ENCODE measurements at places on chromosomes 5 and 9.

GRCh38 chr9:126879288-126879687 is 18.8 kb downstream of the ZBTB34 start:
- no peak for DNase-seq

DNA sequence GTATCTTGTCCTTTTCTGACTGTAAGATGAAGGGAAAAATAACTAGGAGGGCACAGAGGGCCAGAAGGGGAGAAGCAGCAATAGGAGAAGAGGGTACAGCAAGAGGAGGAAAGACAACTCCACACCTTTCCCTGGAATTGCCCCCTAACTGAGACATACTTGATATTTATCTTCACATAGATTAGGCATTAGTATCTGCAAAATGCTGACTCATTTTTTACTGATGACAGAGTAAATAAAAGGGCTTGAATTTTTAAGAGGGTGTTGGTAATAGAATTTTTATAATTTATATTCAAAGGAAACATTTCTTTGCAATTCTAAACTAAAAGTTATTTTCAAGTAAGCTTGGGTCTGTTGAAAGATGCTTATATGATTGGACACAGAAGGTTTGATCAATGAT is 86.8 kb upstream of the PRRC1 start:
- no peak for DNase-seq

GRCh38 chr5:109614301-109614700 is 75.4 kb upstream of the MAN2A1 start:
- DNase-seq = no peak

- DNase-seq = peak; percentile 37
Observed at GRCh38 chr9:112378328-112379176, 1.4 kb upstream of the HSDL2 start.

- no peak for DNase-seq
Observed at GRCh38 chr9:114351932-114352331, 22.3 kb downstream of the ORM2 start.

DNA sequence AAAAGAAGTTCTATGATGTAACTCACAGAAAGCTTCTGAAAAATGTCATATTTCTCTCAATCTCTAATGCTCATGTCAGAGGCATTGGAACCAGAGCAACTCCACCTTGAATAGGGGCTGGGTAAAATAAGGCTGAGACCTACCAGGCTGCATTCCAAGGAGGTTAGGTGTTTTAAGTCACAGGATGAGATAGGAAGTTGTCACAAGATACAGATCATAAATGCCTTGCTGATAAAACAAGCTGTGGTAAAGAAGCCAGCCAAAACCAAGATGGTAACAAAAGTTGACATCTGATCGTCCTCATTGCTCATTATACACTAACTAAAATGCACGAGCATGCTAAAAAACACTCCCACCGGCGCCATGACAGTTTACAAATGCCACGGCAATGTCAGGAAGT is 411.1 kb upstream of the GRIA1 start:
- no peak for DNase-seq

- no peak for DNase-seq
Observed at GRCh38 chr5:180424094-180424493, 70.1 kb upstream of the CNOT6 start.

GRCh38 chr5:74888117-74888516 is 21.9 kb upstream of the FAM169A start:
- DNase-seq = no peak

- no peak for DNase-seq
Observed at GRCh38 chr5:149453618-149454415, 74.7 kb upstream of the IL17B start.

- DNase-seq = no peak
Observed at GRCh38 chr5:181045316-181045715, 5.2 kb downstream of the BTNL9 start.

DNA sequence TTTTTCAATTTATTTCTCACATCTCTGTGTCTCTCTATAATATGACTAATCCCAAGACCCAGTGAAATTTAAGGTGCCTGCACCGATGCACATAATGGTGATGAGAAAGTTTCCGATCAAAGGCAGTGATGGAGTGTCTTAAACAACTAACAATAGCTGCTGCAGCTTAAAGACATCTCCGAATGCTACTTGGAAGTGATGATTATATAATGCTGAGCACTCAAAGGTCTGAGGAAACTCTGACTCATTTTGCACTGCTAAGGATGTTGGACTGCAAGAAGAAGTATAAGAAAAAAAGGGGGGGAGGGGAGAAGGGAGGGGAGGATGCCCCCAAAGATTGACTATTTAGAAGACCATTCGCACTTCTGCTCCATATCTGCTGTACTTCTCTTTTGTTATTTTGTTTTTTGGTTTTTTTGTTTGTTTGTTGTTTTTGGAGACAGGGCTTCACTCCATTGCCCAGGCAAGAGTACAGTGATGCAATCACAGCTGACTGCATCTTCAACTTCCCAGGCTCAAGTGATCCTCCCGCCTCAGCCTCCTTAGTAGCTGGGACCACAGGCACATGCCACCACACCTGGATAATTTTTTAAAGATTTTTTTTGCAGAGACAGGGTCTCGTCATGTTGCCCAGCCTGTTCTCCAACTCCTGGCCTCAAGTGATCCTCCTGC is 192.2 kb downstream of the HSD17B3 start:
- no peak for DNase-seq

- DNase-seq = no peak
Observed at GRCh38 chr5:143693651-143694252, 118.2 kb upstream of the HMHB1 start.
